ENCODE measurements at places on chromosomes 2 and 18.

- DNase-seq, result no peak
Measured at GRCh38 chr18:62938006-62938405, 222.7 kb downstream of the PHLPP1 start.

GRCh38 chr18:79604205-79604912, 75.2 kb upstream of the CTDP1 start:
- DNase-seq, result no peak

DNA sequence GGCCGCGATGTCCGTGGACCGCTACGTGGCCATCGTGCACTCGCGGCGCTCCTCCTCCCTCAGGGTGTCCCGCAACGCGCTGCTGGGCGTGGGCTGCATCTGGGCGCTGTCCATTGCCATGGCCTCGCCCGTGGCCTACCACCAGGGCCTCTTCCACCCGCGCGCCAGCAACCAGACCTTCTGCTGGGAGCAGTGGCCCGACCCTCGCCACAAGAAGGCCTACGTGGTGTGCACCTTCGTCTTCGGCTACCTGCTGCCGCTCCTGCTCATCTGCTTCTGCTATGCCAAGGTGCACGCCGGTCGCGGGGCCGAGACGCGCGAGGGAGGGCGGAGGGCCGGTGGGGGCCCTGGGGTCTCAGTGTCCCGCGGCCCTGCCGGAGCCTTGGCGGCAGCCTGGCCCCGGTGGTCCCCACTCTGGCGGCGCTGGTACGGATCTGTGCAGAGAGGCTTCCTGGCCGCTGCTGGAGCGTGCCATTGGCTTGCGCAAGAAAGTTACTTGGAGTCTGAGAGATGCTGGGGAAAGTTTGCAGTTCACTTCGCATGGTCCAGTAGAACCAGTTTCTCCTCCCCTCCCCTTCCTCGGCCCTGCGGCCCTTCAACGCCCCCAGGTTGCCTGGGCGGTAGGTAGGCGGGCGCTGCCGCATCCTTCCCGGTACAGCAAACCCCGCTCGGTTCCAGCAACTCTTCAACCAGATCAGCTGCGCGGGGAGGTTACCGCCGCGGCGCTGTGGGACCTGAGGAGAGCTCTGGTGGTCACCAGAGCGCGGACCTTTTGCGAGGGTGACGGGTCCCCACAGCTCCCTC, 1.5 kb downstream of the GALR1 start:
- no peak for DNase-seq

- no peak for DNase-seq
Measured at GRCh38 chr2:180776921-180777320, 203.5 kb upstream of the UBE2E3 start.

DNA sequence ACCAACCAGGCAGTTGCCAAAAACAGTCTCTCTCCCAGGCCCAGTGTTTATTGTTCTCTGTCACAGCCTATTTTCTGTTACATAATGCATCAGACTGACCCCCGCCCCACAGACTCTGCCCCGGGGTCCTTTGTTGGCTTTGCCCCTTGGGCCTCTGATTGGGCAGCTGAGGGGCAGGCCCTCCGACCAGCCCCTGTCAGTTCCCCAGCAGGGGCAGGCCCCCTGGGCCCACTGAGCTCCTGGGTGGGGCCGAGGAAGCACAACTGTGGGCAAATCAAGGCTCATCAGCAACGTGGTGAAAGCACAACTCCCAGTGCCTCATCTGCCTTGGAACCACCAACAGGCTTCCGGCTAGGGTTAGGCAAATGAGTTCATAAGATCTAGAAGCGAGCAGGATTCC, 160.1 kb upstream of the MYCN start:
- DNase-seq, result no peak

DNA sequence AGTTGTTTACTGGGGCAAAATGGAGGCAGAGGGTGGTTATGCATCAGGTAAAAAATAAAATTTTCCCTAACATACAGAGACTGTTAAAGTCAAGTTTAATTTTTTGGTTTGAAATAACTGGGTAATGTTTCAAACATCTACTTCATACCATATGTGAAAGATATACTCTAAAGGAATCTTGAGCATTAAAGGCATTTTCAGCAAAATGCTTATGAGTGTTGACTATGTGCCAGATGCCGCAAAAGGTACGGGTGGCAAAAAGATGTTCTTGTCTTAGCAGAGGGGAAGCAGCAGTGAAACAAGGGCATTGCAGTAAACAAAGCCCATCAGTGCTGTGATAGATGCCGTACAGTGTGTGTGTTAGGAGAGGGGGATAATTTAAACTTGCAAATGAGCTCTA, 263.1 kb upstream of the ID2 start:
- peak; percentile 30 for DNase-seq

DNA sequence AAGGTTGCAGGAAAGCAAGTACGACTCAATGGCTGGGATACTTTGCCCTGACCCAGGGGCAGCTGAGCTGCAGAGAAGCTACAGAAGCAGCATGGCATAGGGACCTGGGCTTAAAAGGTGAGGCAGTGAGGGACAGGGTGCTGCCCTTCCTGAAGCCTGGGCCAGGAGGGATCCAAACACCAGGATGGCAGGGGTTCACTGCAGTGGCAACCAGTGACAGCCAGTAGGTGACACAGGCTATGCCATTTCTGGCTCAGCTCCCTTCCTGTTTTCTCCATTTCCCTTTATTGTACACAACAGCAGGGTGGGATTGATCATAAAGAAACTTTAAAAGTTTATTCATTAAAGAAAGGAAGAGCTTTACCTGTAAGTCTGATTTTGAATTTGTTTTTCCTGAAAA, 48.8 kb downstream of the CABYR start:
- DNase-seq, result no peak
